ENCODE measurements at places on chromosomes 11 and 22.

GRCh38 chr11:130765406-130765805, 150.9 kb downstream of the SNX19 start:
- DNase-seq = no peak

- DNase-seq = no peak
Measured at GRCh38 chr11:113977701-113978100, 2.8 kb downstream of the HTR3A start.

DNA sequence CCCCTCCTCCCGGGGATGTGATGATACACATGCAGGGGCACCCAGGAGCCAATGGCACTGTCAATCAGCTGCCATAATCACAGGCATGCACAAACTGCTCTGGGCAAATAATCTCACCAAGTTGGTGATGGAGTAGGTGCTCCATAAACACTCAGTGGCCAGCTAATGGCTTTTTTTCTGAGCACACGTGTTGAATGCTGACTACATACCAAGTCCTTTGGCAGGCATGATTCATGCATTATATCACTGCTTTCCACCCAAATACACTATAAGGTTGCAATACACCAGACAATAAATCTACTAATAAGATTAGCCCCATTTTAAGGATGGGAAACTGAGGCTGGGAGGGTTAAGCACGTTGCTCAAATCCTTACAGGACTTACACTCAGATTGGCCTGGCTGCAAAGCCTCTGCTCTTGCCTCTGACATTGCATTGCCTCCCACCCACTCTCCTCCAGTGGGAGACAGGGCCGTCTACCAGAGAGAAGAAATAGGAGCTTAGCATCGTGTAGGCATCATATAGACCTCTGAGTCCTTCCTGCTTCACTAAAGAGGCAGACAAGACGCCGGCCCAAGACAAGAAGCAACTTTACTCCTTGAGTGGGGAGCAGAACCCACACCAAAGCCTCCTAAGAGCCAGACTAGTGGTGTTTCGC, 32.7 kb upstream of the ACCSL start:
- no peak for DNase-seq

DNA sequence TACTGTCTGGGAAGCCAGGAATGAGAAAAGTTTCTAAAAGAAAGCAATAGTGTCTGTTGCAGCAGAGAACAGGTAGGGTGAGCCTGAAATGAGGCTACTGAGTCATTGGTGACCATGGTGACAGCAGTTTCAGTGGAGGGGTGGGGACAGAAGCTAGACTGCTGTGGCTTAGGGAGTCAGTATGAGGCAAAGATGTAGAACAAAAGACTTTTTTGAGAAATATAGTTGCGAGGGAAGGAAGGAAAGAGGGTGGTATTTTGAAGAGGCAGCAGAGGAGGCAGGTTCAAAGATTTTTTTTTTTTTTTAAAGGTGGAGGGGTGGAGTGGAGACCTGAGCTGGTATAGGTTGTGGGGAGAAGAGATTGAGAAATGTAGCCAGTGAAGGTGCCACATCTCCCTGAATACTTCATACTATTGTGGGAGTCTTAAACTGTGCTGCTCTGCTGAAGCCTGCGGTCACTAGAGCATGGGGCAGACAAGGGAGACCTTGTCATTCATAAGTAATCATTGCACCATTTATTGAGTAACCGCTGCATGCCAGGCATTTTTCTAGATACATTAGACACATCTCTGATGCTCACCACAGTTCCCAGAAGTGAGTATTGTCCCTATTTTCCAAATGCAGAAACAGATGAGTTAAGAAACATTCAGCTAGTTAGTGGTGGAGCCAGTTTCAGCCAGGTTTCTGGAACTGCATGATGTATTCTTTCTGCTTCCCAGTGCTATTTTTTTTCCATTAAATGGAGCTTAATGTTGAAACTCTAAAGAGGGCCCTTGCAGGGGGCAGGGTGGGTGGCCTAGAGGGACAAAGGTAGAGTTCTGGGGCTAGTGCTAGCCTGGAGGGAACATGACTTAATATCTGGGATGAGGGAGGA, 49.9 kb downstream of the STIM1 start:
- DNase-seq = peak; percentile 36

DNA sequence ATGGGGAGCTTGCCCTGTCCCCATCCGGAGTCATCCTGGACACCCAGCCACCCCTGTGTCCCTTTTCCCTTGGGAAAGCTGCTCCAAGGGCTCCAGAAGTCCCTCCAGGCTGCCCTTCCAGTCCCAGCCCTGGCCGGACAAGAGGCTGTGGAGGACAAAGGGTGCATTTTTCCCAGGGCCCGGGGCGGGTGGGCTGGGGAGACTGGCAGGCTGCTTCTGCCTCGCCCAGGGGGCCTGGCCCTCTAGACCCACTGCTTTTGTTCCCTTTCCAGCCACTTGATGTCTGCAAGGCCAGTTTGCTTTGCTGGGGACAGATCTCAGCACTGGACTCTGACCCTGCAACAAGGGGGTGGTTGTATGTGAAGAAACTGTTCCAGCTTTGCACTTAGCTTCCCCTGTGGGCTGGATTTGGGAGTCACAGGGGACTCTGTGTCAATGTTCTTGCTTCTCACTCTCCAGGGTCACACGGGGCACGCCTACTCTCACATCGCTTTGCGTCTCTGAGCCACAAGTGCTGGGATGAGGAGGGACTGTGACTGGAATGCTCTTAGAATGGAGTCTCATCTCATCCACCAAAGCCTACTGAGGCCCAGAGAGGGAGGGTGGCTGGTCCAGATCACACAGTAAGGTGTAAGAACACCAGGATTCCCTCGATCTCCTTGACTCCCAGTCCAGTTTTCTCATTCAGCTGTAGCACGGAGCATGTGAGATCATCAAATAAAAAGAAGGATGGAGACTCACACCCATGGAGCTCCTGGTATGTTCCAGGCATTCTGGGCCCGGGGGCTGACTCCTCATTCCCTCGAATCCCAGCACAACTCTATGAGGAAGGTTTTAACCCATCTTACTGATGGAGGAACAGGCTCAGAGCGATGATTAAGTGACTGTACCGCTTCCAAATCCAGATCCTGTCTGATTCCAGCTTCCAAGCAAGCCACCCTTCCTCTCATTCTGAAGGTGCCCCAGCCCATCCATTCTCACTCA, 59.9 kb downstream of the FBXO7 start:
- no peak for DNase-seq

GRCh38 chr11:81472646-81473045, 1261.0 kb downstream of the FAM181B start:
- no peak for DNase-seq

- DNase-seq = no peak
Measured at GRCh38 chr11:31875866-31876560, 64.9 kb upstream of the PAX6 start.

- no peak for DNase-seq
Measured at GRCh38 chr11:20093775-20094174, 66.5 kb downstream of the DBX1 start.

DNA sequence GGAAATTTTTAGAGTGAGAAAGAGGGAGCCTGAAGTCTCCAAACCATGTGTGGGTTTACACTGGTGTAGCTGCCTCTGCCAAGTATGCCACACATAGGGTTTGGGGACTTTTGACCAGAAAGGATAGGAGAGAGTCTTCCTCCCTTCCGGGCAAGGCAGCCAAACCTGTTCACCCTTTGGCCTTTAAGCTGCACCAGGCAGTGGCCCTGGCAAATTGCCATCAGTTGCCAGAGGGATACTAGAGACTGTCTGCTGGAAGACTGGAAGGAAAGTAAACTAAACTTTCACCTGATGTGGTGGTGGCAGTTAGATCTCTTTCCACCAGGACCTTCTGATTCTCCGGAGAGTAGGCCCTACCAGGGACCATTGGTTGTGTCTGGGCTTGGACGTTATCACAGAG, 1263.2 kb downstream of the FAM181B start:
- no peak for DNase-seq

DNA sequence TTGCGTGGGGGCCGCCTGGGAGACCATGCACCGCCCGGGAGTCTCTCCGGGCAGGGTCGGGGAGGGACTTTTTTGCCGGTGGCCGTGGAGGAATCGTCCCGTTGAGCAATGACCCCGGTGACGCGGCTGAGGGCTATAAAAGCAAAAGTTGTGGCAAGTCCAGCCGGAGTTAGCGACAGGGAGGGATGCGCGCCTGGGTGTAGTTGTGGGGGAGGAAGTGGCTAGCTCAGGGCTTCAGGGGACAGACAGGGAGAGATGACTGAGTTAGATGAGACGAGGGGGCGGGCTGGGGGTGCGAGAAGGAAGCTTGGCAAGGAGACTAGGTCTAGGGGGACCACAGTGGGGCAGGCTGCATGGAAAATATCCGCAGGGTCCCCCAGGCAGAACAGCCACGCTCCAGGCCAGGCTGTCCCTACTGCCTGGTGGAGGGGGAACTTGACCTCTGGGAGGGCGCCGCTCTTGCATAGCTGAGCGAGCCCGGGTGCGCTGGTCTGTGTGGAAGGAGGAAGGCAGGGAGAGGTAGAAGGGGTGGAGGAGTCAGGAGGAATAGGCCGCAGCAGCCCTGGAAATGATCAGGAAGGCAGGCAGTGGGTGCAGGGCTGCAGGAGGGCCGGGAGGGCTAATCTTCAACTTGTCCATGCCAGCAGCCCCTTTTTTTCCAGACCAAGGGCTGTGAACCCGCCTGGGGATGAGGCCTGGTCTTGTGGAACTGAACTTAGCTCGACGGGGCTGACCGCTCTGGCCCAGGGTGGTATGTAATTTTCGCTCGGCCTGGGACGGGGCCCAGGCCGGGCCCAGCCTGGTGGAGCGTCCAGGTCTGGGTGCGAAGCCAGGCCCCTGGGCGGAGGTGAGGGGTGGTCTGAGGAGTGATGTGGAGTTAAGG, at the start of gene NEAT1:
Gene NEAT1 (plus strand): TSS at position 166 of the 883 bp plus-strand sequence.
- DNase-seq = peak; percentile 90

- no peak for DNase-seq
Measured at GRCh38 chr11:101046947-101047346, 82.7 kb downstream of the PGR start.

DNA sequence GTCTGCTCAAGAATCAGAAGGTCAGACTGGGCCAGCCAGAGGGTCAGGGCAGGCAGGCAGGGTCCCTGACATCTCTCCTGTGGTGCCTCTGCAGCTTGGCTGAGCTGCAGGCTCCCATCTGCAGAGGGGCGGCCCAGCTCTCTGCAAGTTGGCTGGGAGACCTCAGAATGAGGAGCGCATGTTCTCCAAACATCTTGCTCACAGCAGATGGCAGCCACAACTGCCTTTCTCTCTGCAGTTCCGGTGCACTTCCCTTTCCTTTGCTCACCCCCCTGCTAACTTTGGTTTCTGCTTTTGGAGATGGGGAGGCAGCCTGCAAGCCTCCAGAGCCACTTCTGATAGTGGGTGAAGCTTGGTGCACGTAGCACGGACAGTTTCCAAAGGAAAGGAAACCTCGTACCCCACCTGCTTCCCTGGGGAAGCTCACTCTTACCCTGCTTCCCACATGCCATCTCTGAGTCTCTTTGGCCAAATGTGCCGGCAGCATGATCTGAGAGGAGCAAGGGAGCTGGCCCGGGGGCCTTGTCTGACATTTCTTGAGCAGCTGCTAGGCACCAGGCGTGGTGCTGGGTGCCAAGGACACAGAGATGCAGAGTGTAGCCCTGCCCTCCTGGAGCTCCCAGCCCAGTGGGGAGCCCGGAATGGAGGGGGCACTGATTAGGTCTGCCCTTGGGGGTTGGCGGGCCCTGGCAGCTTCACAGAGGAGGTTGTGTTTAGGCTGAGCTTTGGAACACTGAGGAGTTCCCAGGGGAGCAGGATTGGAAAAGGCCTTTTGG, 18.2 kb downstream of the DAGLA start:
- no peak for DNase-seq

- no peak for DNase-seq
Measured at GRCh38 chr11:8220261-8221045, 43.2 kb downstream of the LMO1 start.

DNA sequence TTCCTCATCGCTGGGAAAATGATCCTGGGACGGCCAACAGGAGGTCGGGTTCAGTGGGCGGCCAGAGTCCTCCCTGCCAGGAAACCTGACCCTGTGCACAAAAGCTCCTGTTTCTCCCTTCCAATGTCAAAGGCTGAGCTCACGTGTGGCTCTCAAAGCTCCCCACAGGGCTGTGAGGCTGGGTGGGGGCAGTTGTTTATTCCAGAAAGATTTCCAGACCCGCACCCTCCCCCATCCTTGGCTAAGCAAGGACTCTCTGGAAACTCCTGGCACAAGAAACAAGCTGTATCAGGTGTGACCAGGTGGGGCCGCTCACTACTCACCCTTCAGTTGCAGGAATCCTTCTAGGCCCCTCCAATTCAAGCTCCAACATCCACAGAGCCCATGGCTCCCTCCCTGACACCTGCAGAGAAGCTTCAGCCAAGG, 131.9 kb downstream of the SHANK2 start:
- DNase-seq = no peak

- DNase-seq = no peak
Measured at GRCh38 chr22:46286941-46287872, 9.5 kb upstream of the GTSE1 start.

DNA sequence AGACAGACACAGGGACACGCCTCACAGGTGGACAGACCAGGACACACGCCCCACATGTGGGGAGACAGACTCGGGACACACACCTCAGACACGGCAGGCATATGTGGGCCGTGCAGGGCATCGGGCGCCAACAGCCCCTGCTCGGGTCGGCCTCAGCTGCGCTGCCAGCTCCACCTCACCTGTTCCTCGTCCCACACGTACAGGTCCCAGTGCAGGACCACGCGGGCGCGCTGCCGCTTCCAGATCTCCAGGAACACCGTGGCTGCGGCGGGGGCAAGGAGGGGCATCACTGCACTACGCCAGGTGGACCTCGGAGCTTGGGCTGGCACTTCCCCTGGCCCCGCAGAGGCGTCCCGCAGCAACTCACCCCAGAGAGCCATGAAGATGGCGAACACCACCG, 12.4 kb downstream of the ANO9 start:
- DNase-seq = no peak

DNA sequence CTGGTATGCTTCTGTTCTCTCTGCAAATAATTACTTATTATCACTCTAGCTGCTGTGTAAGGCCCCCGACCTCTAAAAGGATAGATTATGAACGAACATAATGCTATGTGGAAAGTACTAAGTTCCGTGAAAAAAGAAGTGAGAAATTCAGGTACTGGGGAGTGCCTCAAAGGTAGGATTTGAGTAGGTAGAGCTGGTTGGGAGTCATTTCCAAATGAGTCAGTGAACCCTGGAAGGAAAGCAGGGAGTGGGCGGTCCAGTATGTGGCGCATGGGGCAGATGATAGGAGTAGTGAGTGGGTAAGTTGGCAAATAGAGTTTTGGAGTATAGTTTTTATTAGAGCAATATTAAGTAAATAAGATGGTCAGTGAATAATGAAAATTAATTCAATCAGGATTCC, 2.4 kb downstream of the ZC3H12C start:
- no peak for DNase-seq

GRCh38 chr22:31960767-31961166, 16.4 kb downstream of the YWHAH start:
- no peak for DNase-seq

DNA sequence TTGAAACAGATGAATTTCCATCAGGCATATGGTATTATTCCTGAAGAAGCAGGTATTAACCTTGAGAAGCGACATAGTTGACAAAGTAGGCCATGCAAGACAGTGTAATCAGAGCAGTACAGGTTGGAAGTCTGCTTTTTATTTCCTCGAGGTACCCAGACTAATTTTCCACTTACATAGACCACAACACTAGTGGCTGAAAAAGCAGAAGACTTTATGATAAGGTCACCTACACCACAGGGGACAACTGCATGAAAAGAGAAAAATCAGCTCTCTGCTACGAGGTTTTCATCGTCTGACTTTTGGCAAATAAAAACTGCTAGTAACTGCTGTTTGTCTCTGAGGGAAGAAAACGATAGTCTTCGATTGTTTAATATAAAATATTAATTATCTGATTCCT, 77.5 kb downstream of the CNTN5 start:
- no peak for DNase-seq

GRCh38 chr11:56353991-56354390, at the start of gene OR8J1:
Gene OR8J1 (plus strand): TSS chr11:56354291. CDS start chr11:56360247, 5,956 bp downstream.
- DNase-seq = no peak

- no peak for DNase-seq
Measured at GRCh38 chr22:32880893-32881596, 79.5 kb downstream of the TIMP3 start.
